ENCODE measurements at places on chromosomes 6 and 20. TPM values are rescaled to one million over a fixed set of nuclear protein-coding genes. Genes with fewer than 3 reads are reported as not detected.

The SLC17A3 gene
- 0.60 TPM for polyA plus RNA-seq

The ZNF337 gene
- polyA plus RNA-seq, result 25.3 TPM

The C6orf89 gene
- 56.1 TPM for polyA plus RNA-seq

The WFDC10B gene
- not detected for polyA plus RNA-seq

The XKR7 gene
- 0.39 TPM for polyA plus RNA-seq

The RBM38 gene
- polyA plus RNA-seq, result 24.4 TPM

The TMEM74B gene
- polyA plus RNA-seq, result 3.0 TPM

The SLC16A10 gene
- polyA plus RNA-seq, result 28.8 TPM

The TREM1 gene
- not detected for polyA plus RNA-seq

The PPP1R3G gene
- 2.1 TPM for polyA plus RNA-seq

The PAX1 gene
- polyA plus RNA-seq, result not detected

The CFAP206 gene
- polyA plus RNA-seq, result 2.8 TPM

The SLC35F1 gene
- polyA plus RNA-seq, result 3.9 TPM

The WFDC11 gene
- 0.10 TPM for polyA plus RNA-seq

The PRL gene
- polyA plus RNA-seq, result not detected

The RIPPLY2 gene
- 0.05 TPM for polyA plus RNA-seq

The ADA gene
- polyA plus RNA-seq, result 7.0 TPM
